ENCODE measurements at places on chromosomes 6 and 20.
A peak's percentile ranks its signal among the peaks of the same experiment; 100 is the strongest.

GRCh38 chr20:14715400-14715799, 378.0 kb upstream of the FLRT3 start:
- DNase-seq = no peak

DNA sequence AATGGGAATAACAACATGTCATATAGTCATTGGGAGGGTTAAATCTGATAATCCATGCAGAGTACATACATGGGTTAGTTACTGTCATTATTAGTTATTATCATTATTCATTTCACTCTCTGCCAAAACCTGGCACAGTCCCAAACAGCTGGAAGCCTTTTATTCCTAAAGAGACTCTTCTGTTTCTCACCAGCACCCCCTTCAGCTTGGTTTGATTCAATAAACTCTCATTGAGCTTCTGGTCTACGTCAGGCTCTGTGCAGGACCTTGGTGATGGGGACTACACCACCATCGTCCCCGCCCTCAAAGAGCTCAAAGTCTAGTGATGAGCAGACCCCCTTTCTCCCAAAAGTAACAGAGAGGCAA, 2.3 kb downstream of the KCNK15 start:
- DNase-seq = peak; percentile 64

DNA sequence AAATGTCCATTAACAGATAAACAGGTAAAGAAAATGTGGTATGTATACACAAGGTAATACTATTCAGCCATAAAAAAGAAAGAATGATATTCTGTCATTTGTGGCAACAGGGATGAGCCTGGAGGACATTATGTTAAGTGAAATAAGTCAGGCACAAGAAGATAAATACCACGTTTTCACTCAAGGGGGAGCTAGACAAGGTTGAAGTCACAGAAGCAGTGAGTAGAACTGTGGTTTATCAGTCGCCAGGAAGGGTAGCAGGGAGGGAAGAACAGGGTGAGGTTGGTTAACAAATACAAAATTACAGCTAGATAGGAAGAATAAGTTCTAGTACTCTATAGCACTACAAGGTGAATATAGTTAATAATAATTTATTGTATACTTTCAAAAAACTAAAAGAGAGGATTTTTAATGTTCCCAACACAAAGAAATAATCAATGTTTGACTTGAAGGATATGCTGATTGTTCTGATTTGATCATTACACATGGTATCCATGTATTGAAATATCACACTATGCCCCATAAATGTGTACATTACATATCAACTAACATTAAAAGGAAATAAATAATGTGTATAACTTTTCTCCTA, 21.1 kb downstream of the RTN4IP1 start:
- no peak for DNase-seq

DNA sequence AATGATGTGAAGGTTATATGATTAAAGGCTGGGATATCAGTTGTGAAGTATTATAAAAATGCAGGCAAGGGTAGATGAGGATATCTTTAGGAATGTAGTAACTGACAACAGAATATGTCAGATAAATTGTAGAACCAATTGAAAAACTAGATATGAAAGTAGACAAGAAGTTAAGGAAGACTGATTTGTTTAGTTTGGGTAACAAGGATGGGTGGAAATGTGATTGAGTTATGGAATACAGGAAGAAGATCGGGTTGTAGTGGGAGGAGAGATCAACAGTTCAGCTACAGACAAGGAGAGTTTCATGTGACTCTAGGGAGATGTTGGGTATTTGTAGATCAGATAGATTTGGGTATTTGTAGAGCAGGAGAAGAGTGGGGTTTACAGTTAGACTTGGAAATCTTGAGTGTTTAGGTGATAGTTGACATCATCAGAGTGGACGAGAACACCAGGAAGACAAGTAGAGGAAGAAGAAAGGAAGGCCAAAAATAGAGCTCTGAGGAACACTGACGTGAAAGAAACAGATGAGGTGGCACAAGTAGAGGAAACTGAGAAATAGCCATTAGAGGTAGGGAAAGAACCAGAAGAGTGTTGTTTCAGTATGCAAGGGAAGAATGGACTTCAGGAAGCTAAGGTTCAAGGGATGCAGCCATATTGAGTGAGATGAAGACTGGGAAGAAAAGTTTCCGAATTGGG, 12.1 kb upstream of the TSPYL1 start:
- DNase-seq = no peak

- no peak for DNase-seq
Observed at GRCh38 chr6:100461917-100462705, 2.6 kb downstream of the SIM1 start.

DNA sequence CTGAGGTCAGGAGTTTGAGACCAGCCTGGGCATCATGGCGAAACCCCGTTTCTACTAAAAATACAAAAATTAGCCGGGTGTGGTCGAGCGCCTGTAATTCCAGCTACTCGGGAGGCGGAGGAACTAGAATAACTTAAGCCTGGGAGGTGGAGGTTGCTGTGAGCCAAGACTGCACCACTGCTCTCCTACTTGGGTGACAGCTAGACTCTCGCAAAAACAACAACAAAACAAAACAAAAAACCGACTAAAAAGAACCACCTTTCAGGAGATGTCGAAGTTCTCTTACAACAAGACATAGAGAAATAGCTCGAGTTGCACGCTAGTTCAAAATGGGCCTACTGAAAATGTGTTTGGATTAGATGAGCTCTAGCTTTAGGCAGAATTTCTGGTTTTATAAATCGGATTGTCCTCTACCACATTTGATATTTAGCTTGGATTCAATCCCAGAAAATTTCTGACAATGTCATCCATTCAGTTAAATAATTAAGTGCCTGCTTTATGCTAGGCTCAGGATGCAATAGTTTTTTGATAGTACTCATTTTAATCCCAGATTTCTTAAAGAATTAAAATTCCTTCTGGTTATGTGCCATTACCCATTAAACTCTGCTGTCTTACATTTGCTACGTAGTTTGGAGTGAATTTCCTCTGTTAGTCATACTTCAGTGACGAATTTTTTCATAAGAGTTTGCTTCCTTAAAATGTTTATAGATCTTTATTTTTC, 137.5 kb upstream of the SHLD1 start:
- DNase-seq = peak; percentile 50

GRCh38 chr6:53741034-53741823, 53.6 kb upstream of the LRRC1 start:
- no peak for DNase-seq

DNA sequence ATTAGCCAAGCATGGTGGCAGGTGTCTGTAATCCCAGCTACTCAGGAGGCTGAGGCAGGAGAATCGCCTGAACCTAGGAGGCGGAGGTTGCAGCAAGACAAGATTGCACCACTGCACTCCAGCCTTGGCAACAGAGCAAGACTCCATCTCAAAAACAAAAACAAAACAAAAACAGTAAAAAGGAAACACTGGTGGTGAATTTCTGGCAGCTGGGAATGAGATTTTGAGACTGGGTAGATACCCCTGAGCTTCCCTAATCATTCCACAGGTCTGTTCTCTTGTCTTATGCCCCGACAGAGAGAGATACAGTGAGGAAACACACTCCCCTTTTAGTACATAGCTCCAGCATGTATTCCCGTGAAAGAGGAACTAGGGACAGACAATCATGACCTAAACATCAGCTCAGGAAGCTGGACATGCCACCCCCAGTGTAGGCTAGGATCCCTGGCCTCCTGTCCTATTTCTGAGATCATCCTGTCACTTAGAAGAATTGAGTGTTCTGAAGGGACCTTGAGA, 9.6 kb downstream of the MAN1A1 start:
- no peak for DNase-seq

GRCh38 chr20:23032056-23032749, 2.9 kb upstream of the SSTR4 start:
- no peak for DNase-seq

GRCh38 chr20:24672886-24673677, 203.7 kb downstream of the SYNDIG1 start:
- DNase-seq = peak; percentile 89

GRCh38 chr20:45576995-45577394, 2.1 kb downstream of the WFDC8 start:
- DNase-seq = no peak

DNA sequence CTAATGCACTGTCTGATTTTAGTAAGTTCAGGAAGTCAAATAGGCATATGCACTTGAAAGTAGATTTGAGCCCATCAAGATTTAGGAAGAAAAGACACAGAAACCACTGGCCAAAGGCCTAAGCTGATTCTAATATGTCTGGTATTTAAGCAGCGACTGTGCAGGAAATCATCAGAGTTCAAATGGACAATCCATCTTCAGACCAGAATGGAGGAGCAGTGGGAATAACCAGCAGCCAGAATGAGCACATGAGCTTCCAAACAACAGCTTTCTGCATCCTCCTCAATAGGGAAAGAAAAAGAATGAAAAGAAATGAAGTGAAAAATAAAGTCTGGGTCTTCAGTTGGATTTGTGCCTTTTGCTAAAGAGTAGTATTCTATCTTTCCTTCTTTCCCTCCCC, 50.6 kb downstream of the SOD2 start:
- no peak for DNase-seq

- no peak for DNase-seq
Observed at GRCh38 chr6:43680308-43681200, 7.0 kb downstream of the MRPS18A start.

DNA sequence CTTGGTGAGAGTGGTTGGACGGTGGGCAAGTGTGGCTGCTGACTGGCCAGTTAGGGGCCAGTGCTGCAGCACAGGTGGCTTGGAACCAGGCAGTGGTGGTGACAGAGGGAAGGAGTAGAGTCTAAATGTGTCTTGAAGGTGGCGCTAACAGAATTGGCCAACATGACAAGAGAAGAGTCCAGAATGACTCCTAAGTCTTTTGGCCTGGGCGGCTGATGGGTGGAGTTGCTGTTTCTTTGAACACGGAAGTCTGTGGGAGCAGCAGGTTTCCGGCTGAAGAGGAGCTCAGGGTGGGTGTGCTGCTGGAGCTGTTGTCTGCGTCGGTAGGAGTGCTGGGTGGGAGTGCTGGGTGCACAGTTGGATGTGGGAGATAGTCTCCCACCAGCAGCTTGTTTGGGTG, 10.1 kb downstream of the LSM14B start:
- no peak for DNase-seq

DNA sequence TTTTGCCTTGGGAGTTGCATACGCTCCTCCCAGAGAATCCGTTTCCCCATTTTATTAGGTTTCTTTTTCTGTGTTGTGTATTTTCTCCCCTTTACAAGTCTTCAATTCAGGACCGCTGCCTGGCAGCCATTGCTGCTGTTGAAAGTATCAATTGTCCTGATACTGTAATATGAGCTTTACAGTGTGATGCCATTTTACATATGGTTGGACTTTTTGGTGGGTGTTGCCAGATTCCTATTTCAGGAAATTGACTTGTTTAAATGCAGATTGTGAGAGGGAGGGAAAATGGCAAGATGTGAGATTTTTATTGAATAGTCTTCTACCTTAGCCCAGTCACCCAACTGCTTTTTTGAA, 1.2 kb downstream of the PANK2 start:
- no peak for DNase-seq

DNA sequence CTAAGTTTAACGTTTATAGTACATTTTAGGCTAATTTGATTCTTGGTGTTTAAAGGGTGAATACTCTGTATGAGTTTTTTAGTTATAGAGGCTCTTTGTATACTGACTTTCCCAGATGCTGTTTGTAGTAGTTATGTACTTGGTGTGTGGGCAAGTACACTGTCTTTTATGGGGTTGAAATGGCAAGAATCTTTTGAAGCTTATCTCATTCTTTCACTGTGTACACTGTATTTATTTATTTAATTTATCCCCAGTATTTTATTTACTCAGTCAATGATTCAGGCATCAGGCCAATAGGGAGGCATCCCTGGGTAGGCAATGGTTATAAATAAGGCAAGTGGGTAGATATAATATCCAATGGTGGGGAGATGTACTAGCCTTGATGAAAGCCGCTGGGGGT, 277.0 kb upstream of the PTCHD4 start:
- no peak for DNase-seq

GRCh38 chr6:149246691-149247384, 70.7 kb upstream of the TAB2 start:
- no peak for DNase-seq

GRCh38 chr20:64091340-64091739, 7.1 kb upstream of the LKAAEAR1 start:
- DNase-seq = no peak

DNA sequence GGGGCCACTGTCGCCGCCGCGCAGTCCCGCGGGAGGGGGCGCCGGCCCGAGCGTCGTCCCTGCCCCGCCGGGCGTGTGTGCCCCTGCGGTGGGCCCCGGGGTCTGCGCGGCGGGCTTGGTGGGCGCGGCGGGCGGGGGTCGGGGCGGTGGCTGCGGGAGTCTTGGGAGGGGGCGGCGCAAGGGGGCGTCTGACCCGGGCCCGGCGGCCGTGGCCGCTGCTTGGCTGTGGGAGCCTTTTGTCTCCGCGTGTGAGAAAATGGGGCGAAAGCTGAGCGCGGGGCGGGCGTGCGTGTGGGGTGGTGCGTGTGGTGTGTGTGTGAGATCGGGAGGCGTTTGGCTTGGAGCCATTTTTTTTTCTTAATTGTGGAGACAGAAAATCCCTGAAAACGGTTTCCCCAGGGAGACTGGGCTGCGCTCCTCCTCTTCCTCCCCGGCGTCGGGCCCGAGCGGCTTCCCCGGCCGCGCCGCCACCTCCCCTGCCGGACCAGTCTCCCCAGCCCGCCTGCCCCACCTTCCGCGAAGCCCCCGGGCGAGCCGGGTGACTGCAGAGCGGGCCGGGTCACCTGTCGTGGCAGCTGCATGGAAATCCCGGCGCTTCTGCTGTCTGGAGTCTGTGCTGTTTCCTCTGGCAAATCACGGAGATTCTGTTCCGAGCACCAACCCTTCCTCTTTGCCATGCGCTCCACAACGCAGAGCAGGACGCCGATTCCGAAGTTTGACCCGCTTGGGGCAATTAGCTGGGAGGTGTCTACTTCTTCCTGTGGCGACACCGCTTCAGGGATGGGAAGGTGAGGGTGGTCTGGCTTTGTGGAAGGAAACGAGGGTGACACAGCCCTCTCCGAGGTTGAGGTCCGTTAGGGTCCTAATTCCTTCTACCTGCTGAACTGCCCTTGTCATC, 64.4 kb downstream of the GTF2H5 start:
- DNase-seq = peak; percentile 55

GRCh38 chr6:111566873-111567517, 38.7 kb downstream of the TRAF3IP2 start:
- DNase-seq = no peak

DNA sequence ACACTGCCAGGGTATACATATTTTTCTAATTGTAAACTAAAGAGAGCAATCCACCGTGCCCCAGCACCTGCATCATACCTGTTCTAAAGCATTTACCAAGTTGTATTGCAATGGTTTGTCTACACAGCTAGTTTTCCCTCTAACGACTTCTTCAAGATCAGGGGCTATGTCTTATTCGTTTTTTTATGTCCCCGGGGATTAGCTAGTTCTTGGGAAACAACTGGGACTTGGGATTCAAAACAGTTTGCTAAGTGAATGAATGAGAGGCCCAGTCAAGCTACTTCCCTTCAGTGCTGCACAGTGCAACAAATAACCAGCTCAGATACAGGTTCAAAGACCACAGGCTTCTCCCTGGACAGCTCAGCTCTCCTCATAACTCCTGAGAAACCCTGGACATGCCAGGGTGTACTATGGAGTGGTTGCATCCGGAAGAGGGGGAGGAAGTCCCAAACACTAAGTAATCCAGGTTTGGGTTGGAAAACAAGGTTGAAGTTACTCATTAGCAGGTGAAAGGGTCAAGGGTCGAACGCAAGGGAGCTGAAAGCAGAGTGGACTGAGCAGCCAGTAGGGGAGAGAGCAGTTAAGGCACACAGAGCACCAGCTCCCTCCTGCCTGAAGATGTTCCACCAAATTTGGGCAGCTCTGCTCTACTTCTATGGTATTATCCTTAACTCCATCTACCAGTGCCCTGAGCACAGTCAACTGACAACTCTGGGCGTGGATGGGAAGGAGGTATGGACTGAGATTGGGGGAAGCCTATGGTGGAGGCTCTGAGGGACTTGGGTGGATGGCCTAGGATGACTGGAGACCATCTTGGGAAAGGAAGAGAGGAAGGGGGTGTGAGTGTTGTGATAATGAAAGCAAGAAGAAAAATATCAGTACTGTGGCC, at the start of gene APOM:
TSS of gene APOM (plus strand) at position 546 of the 889 bp plus-strand sequence. CDS start at position 619, 73 bp downstream.
- DNase-seq = no peak

Measured in foreskin fibroblast (primary cell).